ENCODE measurements at places on chromosomes 7 and 10.

DNA sequence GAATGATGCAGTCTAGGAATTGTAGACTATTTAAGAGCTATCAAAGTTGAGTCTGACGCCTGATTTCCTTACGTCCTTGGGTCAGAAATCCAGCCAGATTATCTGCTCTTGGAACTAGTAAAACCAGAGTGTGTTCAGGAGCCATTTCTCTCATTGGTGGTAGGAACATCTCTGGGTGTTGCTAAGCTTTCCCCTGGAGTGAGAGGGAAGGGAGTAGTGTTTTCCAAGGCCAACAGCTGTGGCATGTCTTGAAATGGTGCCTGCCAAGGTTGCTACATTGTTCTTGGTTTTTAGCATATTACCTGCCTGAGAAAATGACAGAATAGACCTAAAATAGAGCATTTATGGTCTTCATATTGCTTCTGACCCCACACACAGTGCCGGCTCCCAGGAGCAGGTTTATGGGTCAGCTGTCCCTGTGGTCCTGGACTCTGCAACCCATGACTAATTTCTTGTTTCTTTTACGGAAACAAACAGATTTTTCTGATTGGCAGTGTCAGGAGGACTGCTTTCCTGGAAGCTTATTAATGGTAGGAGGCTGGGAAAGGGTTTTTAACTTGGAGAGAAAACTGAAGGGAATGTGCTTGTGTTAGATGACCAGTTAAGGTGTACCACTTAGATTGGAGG, 17.5 kb downstream of the GBF1 start:
- no peak for DNase-seq

- no peak for DNase-seq
Measured at GRCh38 chr10:129140921-129141885, 325.8 kb upstream of the MGMT start.

DNA sequence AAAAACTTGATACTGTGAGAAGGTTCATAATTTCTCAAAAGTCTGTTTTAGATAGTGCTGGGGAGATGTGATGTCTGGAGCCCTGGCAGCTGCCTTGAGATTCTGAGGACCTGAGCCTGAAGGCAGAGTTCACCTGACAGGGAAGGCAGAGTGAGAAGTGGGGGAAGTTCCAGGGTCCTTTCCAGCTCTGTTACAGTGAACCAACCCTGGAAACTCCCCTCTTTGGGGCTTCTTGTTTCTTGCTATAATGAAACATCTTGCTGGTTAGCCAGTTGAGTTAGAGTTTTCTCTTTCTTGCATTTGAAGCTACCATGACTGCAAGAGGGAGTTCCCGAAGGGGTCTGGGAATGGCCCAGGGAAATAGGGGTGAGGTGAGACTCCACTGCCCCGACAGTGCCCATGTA, 158.9 kb upstream of the TNRC18 start:
- no peak for DNase-seq

DNA sequence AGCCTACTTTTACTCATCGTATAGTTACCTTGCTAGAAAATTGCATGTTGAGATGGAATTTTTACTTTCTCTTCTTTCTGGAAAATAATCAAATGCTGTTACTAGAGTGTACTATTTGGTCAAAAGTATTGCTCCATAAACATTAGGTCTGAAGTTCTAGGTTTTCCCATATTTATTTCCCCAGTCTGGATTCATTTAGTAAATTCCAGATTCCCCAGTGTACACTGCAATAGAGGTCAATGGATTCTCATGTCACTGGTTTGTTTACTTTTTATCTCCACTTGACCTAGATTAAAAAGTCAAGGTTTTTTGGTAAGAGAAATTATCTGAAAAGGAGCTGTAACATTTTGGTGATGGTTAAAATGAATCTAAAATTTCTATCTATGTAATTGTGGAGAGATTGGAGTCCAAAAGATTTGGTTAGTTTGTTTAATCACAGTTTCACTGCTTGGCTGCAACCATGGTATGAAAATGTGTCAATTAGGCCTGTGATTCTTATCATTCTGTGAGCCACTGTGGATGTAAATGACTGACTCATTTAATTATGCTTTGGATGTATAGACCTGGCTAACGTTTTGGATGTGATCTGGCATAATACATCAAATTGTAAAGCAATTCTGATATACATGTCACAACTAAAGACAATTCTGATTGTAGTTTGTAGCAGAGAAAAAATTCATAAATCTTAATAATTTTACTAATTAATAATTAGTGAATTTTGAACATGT, 32.7 kb upstream of the STEAP4 start:
- DNase-seq = no peak

DNA sequence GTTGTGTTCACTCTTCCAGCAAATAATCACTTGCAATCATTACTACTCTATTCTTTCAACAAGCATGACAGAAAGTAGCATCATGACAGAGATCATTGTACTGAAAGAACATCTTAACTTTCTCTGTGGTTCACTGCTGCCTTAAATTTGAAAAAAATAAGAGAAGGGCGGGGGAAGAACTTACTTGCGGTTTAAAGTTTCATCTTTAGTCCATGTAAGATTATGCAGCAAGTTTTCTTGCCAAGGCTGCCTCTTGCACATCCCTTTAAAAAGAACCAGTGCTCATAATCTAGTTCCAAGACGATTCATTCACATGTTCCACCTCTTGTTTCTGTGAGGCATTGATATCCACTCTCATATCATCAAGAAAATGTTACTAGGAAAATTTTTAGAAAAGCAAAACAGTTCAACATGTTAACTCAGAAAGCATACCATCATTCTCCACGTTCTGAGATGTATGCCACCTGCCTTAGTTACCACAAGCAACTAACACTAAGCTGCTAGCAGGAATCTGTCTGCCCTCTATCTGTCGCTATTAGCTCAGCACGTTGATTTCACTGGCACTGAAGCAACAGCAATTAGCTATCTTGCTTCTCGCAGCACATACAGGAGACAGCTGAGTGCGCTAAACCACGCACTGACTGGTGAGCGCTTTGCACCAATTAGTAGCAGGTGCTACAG, at the start of gene PCDH15:
Gene PCDH15 (minus strand): TSS at position 491 of the 681 bp plus-strand sequence. CDS start 136,969 bp downstream, outside the sequence.
- peak; percentile 56 for DNase-seq

DNA sequence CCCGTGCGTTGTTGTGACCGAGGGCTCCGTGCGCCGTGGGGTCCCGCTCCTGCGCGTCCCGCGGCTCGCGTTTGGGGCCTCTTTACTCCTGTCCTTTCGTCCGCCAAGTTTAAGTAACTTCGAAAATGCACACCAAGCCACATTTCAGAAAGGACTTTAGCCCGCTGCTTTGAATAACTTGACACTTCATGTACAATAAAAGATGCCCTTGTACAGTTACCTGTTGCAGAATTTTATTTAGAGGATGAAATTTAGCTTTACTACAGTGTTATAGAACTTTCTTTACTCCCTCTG, 459 bp downstream of the SUGCT start:
- DNase-seq = no peak

DNA sequence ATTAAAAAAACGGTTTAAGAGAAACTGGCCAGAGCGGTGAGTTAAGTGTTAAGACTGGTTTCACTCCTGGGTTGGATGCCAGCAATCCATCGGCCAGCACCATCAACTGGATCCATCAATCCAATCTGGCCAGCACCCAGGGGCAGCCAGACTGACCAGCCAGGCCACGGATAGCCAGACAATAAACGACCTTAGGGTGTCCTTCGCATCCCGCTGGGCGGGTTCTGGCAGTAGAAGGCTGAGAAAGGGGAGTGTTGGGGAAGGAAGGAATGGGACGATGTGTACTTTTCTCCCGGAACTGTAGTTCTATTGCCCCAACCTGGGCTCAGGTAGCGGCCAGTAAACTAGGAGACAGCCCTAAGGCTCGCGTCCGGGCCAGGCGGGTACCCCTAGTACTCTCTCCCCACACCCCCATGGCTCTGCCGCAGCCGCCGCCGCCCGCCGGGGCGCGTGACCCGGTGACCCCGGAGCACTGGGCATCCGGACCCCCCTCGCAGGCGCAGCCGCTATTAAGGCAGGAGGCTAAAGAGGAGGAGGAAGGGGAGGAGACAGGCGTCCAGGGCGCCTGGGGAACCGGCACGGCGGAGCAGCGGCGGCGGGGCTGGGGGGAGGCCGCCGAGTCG, at the start of gene CASD1:
Gene CASD1 (plus strand): TSS at position 546 of the 623 bp plus-strand sequence. CDS start 276 bp downstream, outside the sequence.
- no peak for DNase-seq

DNA sequence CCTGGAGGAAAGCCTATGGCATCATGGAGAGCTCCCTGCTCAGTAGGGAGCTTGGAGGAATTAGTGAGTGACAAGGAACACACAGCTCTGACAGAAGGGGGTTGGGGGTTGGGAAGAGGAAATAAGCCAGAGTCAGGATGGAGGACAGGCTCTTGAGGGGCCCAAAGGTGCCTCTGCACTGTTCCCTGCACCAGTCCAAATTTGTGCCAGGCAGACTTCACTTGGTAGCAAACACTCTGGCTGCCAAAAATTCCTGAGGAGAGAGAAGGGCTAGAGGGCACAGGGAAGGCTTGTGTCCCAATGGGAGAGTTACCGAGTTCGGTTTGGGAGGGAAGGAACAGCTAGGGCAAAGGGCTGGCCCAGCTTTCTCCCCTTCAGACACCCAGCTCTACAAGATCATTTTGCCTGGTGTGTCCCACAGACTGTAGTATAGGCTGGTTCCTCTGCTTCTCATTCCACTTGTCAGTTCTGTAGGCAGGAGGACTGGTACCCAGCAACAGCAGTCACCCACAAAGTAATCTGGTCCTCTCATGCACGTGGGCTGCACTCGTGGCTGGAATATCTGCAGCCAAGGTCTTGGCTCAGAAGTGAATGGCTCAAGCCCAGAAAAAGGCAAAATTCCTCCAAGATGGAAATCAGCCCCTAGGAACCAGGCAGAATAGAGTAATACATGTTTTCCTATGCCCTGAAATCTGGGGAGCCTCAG, 8.0 kb upstream of the KCNIP2 start:
- no peak for DNase-seq

- no peak for DNase-seq
Measured at GRCh38 chr10:15719899-15720634, at the start of gene ITGA8. Gene ITGA8 (minus strand): TSS chr10:15719922. CDS start chr10:15719771, 151 bp downstream.

DNA sequence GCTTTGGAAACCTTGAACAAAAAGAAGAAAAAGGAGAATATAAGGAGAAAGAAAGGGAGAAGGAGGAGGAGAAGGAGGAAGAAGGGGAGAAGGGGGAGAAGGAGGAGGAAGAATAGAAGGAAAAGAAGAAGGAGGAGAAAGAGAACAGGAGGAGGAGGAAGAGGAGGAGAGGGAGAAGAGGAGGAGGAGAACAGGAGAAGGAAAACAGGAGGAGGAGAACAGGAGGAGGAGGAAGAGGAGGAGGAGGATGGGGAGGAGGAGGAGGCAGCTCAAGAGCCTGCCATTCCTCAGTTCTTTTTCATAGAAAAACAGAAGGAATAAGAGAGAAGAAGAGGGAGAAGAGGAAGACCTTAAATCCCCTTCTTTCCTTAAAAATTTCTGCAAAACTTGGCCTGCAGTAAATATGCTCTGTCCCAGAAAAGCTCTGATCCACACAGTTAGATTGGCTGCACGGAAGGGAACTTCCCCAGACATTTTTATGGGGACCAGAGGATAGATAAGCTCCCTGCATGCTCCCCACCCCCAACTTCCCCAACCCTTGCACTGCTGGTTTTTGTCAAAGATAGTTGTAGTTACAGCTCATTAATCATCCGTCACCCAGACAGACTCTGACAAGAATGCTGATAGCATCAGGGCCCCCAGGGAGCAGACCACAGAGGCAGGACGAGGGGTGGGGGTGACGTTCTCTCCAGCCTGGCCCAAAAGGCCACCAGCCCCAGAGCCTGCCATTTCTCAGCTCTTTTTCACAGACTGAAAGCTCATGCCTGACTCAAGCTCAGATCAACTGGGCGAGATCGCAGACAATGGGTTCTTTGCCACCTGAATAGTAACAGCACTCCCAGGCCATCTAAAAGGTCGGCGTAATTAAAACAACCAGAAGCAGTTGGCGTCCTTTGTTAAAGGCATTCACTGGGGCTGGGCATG, 34.5 kb upstream of the LYZL1 start:
- DNase-seq = no peak

DNA sequence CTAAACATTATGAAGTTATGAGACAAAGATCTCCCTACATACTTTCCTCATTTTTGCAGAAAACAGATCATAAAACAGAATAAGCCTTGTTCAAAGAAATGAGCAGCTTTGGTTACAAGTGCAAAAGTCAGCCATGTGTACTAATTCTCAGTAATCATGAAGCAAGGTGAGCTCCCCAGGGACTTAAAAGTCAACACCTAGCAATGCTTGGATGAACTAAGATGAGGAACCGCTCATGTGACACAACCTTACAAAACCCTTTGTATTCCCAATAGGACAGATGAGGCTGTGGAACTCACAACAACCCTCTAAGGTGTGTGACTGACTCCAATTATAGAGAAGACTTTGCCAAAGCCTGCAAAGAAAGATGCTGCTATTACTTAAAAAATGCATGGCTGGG, 154.5 kb downstream of the SLC25A13 start:
- peak; percentile 15 for DNase-seq

DNA sequence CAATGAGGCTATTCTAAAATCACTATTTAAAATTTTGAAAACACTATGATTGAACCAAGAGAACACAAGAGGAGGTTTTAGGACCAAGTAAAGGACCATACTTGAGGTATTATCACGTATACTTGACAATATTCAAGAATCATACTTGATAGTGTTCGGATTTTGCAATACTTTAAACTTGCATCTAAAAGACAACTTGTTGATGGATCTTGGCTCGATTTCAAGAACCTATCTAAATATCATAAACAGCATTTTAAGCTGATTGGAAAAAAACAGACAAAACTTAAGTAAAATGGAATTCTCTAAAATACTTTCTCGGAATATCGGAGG, 1.3 kb downstream of the NAMPT start:
- DNase-seq = no peak

DNA sequence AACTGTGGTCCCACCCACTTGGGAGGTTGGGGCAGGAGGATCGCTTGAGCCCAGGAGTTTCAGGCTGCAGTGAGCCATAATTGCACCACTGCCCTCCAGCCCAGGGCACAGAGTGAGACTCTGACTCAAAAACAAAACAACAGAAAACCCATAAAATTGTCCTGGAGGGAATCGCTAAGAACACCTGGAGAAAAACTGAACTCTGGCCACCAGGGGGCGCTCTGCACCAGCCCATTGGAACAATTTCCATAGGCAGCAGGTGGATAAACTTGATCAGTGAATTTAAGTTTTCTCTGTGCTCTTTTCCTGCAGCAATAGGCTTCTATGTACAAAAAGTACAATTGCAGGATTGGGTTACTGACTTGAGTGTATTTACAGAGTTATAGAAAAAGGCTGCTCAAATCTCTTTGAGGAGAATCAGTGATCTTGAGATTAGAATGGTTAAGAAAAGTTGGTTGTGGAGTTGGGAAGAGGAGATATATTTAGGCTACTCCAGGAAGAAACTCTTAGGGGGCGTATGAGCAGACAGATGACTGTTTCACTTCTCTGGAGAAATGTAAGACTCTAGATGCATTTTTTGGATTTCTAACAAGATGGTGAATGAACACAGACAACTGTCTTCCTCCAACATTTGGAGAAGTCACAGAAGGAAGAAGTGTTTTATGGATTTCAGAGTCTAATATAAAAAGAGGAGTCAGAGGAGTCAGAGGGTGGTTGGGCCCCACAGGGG, 274.9 kb upstream of the GALNT17 start:
- DNase-seq = peak; percentile 31

DNA sequence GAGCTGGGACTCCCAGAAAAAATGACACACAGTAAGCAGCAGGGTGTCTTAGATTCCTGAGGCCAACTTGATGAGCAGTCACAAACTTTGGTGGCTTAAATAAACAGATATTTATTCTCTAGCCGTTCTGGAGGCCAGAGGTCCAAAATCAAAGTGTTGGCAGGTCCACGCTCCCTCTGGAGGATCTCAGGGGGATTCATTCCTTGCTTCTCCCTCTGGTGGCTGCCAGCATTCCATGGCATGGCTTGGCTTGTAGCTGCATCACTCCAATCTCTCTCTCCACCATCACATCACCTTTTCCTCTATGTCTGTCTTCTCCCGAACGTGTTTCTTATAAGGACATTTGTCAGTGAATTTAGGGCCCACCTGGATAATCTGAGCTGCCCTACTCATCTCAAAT, 98.4 kb downstream of the OSBPL3 start:
- DNase-seq = no peak

GRCh38 chr10:73796766-73797165, 11.4 kb downstream of the ZSWIM8 start:
- no peak for DNase-seq

Measured in NCI-H1436 (cell line).